ENCODE measurements at places on chromosomes 13 and 19.

DNA sequence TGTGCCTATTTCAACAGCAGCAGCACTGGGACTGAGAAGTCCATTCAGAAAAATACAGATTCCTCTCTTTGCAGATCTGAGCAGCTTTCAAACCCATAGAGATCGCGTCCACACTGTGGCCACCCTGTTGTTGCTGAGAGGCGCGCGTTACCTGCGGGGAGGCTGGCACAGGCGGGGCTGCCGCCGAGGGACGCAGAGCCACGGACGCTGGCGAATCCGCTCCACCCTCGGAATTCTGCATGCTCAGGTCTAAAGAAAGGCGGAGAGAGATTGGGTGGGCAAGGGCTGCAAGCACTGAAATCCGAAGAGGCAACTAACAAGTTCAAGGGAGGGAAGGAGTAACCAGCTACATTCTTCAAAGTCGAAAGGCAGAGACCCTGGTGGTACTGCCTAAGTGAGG is 63.0 kb downstream of the RFX2 start:
- DNase-seq = no peak

GRCh38 chr19:15412832-15413231 is 6.0 kb downstream of the AKAP8L start:
- DNase-seq = no peak

GRCh38 chr19:17183858-17184321 is 31.3 kb upstream of the USE1 start:
- DNase-seq = no peak

GRCh38 chr19:32532233-32532632 is 48.8 kb upstream of the PDCD5 start:
- no peak for DNase-seq

GRCh38 chr19:56991912-56992311 is 127.9 kb upstream of the USP29 start:
- DNase-seq = no peak

DNA sequence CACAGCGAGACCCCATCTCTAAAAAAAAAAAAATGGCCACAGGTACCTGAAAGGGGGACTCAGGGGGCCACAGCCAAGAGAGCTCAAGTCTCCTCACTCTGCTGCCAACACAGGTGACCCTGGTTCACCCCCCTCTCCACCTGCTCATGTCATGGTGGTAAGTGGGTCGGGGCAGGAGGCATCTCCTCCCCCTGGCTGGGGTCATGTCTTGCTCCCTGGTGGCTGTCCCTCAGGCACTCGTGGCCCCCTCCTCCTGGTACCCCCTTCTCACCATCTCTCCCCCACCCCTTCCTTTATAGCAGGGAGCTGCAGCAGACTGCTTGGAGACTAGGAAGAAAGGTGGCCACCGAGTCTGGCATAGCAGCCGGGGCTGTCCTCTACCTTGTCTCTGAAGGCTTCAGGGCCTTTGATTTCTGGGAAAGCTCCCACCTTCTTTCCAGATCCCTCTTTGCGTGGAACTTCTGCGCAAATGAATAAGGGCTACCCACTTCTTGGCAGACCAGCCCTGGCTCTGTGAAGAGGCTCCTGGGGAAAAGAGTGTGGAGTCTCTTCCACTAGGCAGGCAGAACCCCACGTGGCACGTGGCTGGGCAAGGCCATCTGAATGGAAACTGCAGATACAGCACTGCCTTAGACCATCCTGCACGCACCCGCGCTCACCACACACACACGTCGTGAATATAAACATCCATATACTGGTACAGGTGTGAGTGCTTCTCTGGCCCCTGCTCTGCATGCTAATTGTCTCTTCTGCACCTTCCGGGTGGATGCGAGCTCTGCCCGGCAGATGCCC is 20.1 kb upstream of the MIER2 start:
- DNase-seq = no peak

- no peak for DNase-seq
These were observed 328.6 kb downstream of the SLITRK5 start for GRCh38 chr13:87999788-88000187.

GRCh38 chr13:59459972-59460371 is 703.8 kb downstream of the DIAPH3 start:
- no peak for DNase-seq

DNA sequence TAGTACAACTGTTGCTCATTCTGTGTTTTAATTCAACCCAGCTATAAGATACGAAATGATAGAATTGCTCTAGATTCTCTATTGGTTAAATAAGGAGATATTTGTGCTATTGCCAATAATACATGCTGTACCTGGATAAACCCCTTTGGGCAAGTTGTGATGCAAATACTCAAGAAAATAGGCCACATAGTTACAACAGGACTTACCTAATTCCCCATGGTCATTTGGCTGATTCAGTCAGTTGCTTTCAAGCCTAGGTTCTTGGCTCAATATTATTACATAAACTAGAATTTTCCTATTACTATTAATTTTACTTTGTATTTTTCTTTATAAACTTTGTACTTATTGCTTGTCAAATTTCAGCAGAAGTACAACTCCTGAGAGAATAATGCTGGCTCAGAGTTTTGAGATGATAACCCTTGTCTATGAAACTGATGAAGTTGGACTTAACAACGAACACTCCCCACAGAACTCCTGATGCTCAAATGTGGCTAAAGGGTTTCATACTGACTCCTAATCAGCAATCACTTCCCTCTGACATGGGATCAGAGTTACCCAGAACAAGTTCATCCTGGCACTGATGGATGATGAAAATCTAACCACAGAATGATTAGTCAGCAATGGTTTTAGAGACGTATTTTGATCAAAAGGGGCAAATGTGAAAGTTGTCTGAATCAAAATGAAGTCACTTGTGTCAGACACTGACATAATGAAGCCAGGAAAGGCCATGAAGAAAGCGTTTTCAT is 221.1 kb downstream of the ITGBL1 start:
- DNase-seq = no peak

DNA sequence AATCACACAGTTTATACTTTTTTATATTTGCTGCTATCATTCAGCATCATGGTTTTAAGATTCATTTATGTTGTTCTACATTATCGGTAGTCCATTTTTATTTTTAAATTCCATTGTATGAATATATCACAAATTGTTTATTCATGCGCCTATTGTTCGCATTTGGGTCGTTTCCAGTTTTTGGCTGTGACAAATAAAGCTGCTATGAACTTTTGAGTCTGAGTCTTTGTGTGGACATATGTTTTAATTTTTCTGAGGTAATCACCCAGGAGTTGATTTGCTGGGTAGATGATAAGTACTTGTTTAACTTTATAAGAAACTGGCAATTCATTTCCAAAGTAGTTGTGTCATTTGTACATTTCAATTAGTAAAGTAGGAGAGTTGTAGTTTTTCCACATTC is 74.2 kb upstream of the CSNK1A1L start:
- DNase-seq = no peak

DNA sequence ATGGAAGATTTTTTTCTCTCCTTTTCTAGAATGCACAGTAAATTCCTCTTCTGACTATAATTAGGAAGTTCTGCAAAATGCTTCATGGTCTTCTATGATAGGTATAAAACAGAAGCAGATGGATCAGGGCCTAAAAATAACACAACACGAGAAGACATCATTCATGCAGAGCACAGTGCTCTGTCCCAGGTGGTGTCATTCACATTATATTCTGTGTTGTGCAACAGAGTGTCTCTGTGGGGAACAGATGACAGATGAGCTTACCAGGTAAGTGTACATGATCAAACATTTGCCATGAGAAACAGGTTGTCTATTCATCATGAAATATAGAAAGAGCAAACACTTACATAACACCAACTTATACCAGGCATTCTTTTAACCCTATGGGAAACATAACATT is 288.3 kb downstream of the KCTD12 start:
- no peak for DNase-seq

Measured in activated T-cell treated with anti-CD3 and anti-CD28 coated beads for 1 hour (primary cell).